ENCODE measurements at places on chromosomes 6 and 20.
A peak's percentile ranks its signal among the peaks of the same experiment; 100 is the strongest.

- no peak for DNase-seq
These were observed 3.6 kb downstream of the C6orf52 start for GRCh38 chr6:10690651-10691445.

- DNase-seq, result no peak
These were observed 84.6 kb upstream of the SYNDIG1 start for GRCh38 chr20:24384865-24385264.

DNA sequence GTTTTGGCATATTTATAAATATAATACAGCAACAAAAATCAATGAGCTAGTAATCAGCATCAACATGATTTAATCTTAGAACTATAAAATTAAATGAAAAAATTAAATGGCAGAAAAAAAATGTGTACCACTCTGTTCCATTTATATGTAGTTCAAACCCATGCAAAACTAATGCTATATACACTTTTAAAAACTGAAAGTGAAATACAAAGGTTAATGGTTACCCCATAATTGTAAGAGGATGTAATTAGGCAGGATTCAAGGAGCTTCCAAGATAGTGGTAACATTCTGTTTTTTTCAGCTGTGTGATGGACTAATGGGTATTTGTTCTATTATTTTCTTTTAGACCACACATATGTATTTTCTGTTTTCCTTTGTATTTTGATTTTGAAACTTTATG lies 492.1 kb downstream of the UTRN start:
- no peak for DNase-seq

DNA sequence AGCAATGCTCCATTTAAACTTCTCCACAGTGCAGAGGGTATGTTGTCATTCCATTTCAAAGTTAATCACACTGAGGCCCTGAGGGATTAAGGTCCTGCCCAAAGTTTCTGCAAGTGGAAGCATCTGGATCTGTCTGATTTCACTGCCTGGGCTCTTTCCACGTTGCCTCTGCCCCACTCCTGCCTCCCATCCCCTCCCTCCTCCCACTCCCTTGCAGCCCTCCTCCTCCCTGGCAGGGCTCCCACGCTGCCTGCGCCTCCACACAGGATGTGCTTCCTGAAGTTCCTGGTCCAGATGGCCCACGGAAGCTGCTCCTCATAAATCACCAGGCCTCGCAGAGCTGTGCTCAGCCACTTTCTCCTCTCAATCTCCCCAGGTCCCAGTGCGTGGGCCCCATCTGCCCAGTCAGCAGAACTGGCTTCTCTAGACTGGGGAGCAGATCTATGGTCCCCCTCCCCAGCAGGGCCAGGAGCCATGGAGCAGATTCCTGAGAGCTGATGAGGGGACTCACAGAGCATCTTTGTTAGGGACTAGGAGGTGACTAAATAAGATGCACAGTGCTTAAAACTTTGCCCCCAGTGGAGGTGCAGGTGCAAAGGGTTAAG lies 65.4 kb upstream of the MAFB start:
- no peak for DNase-seq

DNA sequence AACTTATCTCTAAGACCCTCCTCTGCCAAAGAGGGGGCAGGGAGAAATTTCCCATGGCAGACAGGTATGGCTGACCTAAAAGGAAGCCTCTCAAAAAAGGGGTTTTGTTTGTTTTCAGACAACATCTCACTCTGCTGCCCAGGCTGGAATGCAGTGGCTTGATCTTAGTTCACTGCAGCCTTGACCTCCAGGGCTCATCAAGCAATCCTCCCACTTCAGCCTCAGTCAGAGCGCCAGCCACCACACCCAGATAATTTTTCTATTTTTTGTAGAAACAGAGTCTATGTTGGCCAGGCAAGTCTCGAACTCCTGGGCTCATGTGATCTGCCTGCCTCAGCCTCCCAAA lies 3.8 kb downstream of the EZR start:
- DNase-seq, result no peak

- no peak for DNase-seq
These were observed 15.7 kb downstream of the VTA1 start for GRCh38 chr6:142162780-142163179.

DNA sequence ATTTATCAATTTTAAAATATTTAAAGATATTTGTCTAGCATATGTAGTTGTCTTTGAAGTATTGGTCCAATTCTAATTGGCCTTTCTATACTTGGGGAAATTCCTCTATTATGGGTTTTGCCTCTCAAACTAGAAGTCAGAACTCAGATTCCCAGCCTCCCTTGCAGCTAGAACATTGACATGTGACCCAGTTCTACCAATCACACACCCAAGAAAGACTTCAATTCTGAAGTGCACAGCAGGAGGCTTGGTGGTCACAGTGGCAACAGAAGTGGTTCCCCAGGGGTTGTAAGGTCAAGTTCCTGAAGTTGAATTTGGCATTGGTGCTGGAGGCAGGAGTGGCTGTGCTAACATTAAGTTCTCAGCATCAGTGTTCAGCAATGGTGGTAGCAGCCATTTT lies 14.8 kb upstream of the FKBP5 start:
- no peak for DNase-seq

GRCh38 chr6:30741789-30742315 lies 635 bp downstream of the FLOT1 start:
- no peak for DNase-seq

GRCh38 chr6:76072562-76072961 lies at the start of gene IMPG1:
Gene IMPG1 (minus strand): TSS chr6:76072662. CDS start chr6:76072488, 174 bp downstream.
- no peak for DNase-seq

GRCh38 chr6:11103065-11103464 lies 8.5 kb downstream of the ERVFRD-1 start:
- no peak for DNase-seq

DNA sequence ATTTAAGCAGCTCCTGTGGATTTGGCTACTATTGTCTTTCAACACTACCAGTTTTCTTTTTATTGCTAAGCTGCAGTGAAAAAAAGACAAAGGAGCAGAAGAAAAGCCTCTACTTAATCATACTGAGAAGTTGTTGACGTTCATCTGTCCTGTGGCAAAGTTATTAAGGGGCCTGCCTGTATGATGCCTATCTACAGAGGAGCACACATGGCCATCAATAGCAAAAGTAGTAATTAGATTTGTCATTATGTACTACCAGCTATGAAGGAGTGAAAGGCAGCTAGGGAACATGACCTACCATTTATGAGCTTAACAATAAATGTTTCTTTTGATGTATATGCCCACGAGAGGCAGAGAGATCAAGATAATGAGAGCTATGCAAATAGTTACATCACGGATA lies 620.9 kb downstream of the PHF3 start:
- DNase-seq, result no peak

DNA sequence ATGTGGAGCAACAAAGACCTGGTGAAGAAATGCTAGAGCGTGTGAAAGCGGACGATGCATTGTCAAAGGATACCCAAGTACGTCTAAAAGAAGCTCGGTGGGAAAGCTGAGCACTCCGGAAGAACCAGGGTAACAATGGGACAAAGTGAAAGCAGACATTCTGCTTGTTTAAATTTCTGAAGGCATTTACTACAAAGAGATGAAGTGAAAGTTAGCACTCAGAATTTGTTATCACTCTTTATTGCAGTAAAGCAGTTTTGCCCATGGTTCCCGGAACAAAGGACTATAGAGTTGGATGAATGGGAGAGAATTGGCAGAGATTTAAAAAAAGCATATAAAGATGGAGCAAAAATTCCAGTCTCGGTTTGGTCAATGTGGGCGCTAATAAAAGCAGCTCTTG lies 12.8 kb upstream of the IRAK1BP1 start:
- DNase-seq, result peak; percentile 66

DNA sequence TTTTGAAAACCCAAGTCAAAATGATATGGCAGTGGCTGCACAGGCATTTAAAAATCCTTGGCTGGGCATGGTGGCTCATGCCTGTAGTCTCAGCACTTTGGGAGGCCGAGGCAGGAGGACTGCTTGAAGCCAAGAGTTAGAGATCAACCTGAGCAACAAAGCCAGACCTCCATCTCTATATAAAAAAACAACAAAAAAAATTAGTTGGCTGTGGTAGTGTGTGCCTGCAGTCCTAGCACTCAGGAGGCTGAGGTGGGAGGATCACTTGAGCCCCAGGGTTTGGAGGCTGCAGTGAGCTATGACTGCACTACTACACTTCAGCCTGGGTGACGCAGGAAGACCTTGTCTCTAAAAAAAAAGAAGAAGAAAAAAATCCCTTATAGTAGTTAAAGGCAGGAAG lies 142.9 kb downstream of the MYB start:
- DNase-seq, result no peak

- no peak for DNase-seq
These were observed 189.0 kb upstream of the SOX4 start for GRCh38 chr6:21404577-21404976.

GRCh38 chr20:57977569-57977968 lies 250.9 kb downstream of the ANKRD60 start:
- DNase-seq, result no peak

GRCh38 chr6:35087361-35088280 lies 53.5 kb downstream of the TCP11 start:
- DNase-seq, result peak; percentile 6

- DNase-seq, result no peak
These were observed 22.2 kb upstream of the SNRPB2 start for GRCh38 chr20:16707674-16708073.

- no peak for DNase-seq
These were observed 172.0 kb downstream of the COL9A1 start for GRCh38 chr6:70130865-70131264.

- peak; percentile 65 for DNase-seq
These were observed 136.6 kb downstream of the COL9A1 start for GRCh38 chr6:70166088-70166958.

DNA sequence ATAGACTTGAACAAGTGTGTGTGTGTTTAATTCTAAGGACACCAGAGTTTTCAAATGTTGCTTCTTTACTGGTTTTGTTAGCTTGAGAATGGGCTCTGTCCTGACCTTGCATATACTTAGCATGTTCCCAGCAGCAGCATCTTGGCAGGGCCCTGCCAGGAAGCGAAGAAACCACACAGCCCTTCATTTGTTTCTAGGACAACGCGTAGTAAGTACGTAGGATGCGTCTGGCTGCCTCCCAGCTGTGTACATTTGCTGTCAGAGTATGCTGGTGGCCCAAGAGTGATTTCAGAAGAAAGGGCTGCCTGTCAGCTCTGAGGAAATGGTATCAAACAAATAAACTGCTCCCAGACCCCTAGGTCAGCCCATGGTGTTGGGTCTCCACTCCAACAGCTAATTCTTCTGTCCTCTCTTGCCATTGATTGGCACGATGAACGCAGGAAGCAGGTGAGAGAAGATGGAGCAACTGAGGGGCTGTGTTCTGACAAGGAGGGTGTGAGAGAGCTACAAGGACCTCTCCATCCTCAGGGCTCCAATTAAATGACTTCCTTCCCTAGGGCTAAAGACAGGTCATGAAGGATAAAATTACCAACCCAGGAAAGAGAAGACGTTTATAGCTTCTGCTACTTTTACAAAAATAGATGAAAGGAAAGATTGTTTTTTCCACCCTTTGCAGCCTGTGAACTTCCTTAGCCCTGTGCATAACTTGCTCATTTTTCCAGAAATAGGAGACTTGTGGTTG lies 55.9 kb upstream of the HDDC2 start:
- DNase-seq, result no peak

GRCh38 chr20:17699931-17700351 lies at the start of gene BANF2:
Gene BANF2 (plus strand): TSS chr20:17699966. CDS start chr20:17725026, 25,060 bp downstream.
- DNase-seq, result no peak

GRCh38 chr6:10963113-10963512 lies 76.3 kb downstream of the SYCP2L start:
- DNase-seq, result no peak

- no peak for DNase-seq
These were observed 15.6 kb upstream of the STX11 start for GRCh38 chr6:144134737-144135136.

- DNase-seq, result peak; percentile 67
These were observed 21.5 kb downstream of the COL19A1 start for GRCh38 chr6:69887714-69888345.

GRCh38 chr20:63394069-63394919 lies 33.1 kb upstream of the CHRNA4 start:
- peak; percentile 27 for DNase-seq

- no peak for DNase-seq
These were observed 135.3 kb downstream of the HFE start for GRCh38 chr6:26222571-26222970.

DNA sequence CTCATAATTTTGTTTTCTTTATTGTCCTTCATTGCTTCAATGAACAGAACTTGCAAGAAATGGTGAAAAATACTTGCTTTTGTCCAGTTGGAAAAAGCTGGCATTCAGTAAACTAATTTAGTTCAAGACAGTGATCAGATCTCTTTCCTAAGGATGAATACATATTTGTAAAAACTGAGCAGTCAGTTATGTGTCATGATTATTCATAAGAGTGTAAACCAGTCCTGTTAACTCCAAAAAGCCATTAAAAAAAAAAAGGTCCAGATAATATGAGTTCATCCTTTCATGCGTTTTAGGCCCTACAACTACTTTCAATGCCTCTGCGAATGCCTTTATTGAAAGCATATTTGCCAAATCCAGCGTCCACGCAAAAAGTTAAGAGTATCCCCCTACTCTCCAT lies 609 bp downstream of the PGM3 start:
- DNase-seq, result no peak

- no peak for DNase-seq
These were observed 25.5 kb downstream of the NSFL1C start for GRCh38 chr20:1441133-1441532.

DNA sequence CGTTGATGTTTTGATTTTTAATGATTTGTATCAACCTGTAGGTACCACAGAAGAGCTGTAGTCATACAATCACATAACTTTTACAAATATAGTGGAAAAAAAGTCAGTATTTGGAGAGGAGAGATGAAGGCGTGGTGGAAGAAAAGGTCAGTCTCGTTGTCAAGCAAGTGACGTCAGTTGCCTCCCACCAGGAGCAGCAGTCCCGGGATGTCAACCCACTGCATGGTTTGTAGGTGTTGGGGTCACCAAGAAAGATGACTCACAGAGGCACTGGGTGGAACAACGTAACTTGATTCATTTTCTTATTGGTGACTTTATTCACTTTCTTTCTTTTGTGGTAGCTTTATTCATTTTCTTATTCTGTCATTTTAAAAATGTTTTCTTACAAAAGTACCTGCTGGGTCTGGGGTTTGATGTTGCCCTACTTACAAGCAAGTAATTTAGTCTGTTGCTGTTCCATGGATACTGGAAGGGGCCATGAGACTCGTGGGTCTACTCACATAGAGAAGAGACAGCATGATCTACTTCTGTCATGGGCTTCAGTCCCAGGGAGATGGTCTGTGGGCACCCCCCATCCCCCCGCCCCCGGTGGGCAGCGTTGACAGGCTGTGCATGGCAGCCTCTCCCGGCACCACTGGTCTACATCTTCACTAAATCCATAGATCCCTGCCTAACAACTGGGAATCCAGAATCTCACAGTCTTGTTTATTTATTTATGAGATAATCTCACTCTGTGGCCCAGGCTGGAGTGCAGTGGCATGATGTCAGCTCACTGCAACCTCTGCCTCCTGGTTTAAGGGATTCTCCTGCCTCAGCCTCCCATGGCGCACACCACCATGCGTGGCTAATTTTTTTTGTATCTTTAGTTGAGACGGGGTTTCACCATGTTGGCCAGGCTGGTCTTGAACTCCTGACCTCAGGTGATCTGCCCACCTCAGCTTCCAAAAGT lies 36.4 kb upstream of the SYNJ2 start:
- no peak for DNase-seq

All from HAP-1 (cell line).